Activated CD4-positive, CD25-positive, alpha-beta regulatory T cell treated with anti-CD3 and anti-CD28 coated beads, Interleukin-2, amount 50 U/mL, for 16 hours (primary cell): ENCODE measurements at places on chromosomes 12 and 14.

DNA sequence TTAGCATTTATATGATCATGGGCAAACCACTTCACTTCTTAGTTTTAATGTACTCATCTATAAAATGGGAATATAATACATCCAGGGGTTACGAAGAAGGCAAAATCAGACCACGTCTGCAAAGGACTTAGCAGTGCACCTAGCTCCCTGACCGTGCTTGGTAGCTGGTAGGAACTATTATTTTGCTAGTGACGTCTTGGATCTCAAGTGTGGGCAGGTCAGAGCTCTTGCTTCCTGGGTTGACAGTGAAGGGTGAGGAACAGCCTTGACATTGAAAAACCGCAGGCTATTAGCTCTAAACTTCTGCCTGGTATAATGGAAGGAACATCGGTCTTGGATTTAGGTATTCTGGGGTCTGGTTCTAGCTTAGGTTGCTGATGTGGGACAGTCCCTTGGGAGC, 89.3 kb upstream of the MED13L start:
- no peak for DNase-seq

DNA sequence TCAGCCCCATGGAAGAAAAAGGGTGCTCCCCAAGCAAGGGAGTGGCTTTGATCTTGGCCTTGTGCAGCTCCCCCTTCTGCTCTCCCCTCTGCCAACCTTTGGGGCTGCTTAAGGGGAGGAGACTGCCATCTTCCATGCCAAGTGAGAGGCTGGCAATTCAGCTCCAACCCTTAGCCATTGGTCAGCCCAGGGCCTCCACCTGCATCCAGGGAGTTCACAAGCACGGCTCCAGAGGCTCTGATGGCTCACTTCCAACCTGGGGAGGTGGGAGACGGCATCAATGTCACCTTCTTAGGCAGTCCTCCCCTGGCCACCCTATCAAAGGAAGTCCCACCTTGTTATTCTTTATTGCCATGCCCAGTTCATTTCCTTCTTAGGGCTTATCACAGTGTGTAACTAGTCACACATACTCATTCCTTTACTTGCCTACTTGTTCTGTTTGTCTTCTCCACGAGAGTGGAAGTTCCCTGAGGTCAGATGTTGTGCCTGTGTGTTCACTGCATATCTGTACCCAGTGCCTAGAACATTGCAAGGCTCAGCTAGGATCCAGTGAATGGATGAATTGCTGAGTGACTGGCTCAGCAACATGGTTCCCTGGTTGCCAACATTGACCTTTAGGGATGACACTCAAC, 5.0 kb downstream of the HDAC7 start:
- DNase-seq = no peak

DNA sequence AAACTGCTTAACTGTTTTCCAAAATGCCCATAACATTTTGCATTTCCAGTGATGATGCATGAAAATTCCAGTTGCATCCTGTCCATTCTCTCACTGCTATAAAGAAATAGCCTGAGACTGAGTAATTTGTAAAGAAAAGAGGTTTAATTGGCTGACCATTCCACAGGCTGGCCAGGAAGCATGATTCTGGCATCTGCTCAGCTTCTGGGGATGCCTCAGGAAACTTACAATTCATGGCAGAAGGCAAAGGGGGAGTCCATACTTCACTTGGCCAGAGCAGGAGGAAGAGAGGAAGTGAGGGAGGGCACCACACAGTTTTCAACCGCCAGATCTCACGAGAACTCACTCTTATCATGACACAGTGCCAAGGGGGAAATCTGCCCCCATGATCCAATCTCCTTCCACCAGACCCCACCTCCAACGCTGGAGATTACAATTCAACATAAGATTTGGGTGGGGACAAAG, 18.2 kb upstream of the CLEC2D start:
- DNase-seq = no peak

DNA sequence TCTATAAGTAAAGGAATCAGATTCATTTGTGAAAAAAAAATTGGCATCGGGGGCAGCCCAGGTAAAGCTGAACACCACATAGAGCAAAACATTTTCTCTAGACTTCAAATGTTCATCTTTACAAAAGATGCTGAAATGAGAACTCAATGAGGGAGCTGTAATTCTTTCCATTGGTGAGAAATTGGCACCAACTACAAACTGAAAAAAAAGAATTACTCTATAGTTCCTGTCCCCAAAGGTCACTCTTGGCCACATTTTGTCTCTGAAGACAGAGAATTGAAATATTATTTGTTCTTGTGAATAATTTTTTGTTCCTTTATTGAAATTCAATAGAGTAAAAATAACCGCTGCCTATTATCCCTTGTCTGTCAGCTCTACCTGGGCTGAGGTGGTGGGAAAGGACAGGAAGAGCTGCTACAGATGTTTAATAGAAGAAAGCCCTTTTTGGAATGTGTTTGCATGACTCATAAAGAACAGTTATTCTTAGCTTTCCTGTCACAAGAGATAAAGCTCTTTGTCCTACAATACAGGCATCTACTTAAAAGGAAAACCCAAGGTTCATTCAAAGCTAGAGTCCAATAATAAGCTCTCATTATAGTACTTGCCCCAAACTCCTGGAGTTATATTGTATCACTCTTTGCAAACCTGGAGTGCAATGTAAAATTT, 380.1 kb upstream of the KITLG start:
- no peak for DNase-seq

DNA sequence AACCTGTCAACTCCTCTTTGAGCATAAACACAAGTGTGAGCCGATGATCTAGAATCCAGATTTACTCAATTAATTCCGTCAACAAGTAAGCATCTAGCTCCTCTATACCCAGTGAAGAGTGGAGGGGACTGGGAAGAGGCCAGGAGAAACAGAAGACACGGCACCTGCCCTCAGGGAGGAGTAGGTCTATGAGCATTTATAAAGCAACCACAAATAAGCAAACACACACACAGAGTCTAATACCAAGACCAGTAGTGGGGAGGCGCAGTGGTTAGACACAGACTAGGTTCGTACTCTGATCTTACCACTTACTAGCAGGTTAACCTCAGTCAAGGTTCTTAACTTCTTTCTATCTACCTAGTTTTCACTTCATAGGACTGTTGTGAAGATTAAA, 5.9 kb upstream of the FOXN3 start:
- DNase-seq = no peak

DNA sequence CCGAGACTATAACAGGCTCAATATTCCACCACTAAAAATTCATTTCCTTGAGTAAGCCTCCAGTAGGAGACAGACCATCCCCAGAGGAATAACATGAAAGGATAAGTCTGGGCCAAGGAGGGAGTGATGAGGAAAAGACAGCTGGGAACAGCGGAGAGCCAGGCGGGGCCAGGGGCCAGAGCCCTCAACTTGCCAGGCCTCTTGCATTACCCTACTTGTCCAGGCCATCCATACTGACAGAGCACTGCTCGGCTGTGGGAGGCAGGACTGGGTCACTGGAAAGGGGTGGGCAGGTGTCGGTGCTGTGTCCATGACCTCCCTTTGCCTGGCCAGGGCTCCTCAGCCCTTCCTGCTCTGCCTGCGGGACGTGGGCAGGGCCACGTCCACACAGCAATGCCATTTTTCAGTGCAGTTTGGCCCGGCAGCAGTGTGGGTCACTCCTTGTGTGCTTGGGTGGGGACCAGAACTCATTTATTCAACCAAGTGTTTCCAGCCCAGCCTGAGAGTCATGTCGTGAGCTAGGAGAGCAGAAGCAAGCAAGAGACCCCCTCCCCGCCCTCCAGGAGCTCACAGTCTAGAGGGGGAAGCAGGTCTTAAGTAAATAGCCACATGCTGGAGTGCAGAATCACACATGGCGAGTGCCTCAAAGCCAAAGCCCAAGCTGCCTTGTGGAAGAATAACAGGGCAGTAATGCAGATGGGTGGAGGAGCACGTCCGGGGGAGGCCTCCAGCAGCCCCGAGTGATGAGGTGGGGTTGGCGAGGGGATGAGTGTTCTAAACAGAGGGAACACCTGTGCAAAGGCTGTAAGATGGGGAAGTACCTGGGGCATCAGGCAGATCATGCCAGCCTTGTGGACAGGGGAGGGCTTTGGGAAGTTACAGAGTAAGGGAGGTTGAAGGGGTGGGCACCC, 8.9 kb upstream of the FAIM2 start:
- no peak for DNase-seq

DNA sequence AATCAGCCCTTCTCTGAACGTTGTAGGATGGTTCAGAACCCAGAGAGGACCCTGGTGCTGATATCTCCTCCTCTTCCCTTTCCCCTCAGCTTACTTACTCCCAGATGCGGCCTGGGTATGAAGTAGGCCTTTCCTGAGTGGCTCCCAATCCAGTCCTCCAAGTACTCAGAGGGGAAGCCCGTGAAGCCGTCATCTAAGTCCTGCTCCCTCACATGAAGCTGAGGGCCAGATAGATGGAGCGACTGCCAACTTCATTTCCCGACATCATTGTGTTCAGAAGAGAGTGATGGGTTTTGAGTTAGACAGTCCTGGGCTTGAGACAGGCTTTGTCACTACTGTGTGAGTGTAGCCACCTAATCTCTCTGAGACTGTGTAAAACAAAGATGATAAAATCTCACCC, 2.7 kb downstream of the APOLD1 start:
- no peak for DNase-seq

DNA sequence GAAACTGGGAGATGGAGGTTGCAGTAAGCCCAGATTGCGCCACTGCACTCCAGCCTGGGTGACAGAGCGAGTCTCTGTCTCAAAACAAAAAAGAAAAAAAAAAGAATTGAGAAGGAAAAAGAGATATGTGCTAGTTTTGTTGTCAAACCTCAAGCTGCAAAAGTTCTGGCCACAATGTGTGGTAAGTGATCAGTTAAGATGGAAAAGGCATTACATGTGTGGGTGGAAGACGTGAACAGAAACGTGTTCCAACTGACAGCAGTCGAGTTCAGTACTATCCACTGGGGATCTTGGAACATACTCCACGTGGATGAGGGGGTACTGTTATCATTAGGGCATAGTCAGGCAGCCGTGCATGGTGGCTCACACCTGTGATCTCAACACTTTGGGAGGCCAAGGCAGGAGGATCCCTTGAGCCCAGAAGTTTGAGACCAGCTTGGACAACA, 17.3 kb downstream of the GPR68 start:
- DNase-seq = no peak

- no peak for DNase-seq
Observed at GRCh38 chr14:75174066-75174465, 2.3 kb downstream of the TMED10 start.

DNA sequence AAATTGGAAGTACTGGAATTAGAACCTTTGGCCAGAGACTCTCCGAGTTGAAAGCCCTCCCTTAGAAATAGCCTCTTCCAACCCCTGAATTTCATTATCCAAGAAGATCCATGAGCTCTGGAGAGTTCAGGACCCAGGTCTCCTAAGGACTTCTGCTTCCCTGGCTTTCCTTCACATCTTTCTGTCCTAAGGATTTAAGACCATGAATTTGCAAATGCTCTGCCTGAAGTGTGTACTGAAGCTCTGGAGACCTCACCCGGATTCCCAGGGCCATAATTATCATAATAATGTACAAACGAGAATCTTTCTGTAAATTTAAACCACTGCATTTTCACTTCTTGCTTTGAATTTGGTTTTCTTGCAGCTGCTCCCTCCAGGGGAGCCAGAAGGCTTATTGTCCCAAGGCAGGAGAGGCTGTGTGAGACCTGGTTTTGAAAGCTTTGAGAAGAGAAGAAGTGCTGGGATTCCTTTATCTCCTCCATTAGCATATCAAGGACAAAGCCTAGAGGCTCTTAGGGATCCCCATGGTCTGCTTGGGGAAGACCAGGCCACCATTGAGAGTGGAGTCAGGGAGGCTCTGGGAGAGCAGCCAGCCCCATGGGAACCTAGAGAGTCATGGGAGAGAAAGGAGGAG, 41.1 kb downstream of the GLRX5 start:
- DNase-seq = no peak

DNA sequence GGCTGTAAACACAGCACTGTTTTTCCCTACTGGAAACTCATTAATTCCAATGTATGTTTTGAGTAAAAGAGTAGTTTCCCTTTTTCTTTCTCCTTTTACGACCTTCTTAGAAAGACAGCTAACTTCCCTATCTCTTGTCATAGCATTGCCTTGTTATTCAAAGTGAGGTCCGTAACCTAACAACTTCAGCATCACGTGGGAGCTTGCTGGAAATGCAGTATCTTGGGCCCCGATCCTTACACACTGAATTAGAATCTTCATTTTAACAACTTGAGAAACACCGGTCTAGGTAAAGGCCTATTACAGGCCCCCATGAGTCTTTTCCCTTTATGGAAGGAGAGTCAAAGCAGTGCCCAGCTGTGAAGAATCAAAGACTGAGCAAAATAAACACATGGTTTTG, 230.7 kb upstream of the PRKD1 start:
- no peak for DNase-seq

GRCh38 chr12:25675808-25676207, 122.7 kb upstream of the LMNTD1 start:
- DNase-seq = no peak

- DNase-seq = no peak
Observed at GRCh38 chr12:27922531-27923139, 49.9 kb downstream of the PTHLH start.

DNA sequence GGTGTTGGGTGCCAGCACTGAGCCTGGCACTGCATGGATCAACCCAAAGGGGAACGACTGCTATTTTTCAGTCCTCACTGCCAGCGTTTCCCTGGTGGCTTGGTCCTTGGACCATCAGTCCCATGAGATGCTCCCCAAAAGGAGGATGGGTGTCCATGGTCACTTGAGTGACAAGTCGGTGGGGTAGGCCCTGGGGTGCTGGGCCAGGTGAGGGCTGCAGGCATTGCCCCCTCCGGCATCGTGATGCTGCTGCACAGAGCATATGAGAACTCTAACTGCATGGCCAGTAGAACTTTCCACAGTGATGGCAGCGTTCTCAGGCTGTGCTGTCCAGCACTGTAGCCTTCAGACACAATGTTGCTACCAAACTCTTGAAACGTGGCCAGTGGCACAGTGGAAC, 16.2 kb downstream of the SETD1B start:
- no peak for DNase-seq

DNA sequence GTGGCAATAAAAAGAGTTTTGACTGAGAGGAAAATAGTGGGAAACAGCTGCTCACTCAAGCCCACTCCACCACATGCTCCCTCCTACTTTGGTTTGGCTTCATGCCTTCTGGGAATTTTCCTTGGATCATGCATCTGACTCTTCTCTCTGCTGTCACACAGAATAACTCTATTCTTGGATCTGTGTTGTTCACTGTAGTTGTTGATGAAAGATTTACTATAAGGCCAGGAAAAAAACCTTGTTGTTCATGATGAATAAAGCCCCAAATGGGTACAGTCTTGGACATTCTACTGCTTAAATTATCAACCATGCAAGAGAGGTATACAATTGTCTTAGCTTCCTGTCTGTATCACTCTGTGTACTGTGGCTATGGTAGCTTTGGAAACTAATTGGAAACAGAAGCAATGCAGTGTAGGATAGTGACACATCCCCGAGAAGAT, 70.5 kb downstream of the TMX1 start:
- DNase-seq = no peak

GRCh38 chr14:66046591-66046990, 439.6 kb upstream of the CCDC196 start:
- no peak for DNase-seq

DNA sequence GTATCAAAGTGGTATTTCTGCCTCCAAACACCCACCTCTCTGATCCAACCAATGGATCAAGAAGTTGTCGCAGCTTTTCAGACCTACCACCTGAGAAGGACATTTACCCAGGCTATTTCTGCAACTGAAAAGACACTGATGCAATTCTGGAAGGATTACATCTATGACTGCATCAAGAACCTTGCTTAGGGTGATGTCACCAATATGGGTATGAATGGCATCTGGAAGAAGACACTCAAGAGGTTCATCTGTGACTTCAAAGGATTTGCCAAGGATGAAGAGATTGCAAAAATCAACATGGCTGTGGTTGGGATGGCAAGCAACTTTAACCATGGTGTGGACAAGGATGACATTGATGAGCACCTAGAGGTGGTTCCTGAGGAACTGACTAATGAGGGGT, 154.2 kb downstream of the PCNX1 start:
- DNase-seq = no peak
